ENCODE measurements at places on chromosomes 13 and 19.

DNA sequence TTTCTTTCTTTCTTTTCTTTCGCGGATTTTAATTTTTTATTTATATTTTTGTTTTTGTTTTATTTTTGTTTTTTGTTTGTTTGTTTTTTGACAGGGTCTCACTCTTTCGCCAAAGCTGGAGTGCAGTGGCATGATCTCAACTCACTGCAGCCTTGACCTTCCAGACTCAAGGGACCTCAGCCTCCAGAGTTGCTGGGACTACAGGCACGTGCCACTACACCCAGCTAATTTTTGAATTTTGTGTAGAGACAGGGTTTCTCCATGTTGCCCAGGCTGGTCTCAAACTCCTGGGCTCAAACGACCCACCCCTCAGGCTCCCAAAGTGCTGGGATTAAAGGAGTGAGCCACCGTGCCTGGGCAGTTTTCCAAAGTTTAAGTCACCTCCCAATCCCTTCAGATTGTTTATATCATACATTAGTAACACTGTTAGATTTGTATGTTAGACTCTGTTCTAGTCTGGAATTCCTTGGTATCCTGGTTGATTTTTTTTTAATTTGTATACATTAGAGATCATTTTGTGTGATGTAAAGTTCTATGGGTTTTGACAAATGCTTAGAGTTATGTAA lies 597.3 kb downstream of the DCT start:
- H3K36me3 ChIP-seq, result no peaks in the 10 kb centered on the region
- DNase-seq, result no peak
- H3K27ac ChIP-seq, result no peak overlapping the region
- peaks cover 2% of the 10 kb centered on the region for H3K27me3 ChIP-seq
- H3K4me3 ChIP-seq, result no peak overlapping the region
- no peaks in the 10 kb centered on the region for H3K4me1 ChIP-seq

- no peak overlapping the region for H3K4me3 ChIP-seq
- no peak overlapping the region for H3K27ac ChIP-seq
- peaks cover 2% of the 10 kb centered on the region for H3K4me1 ChIP-seq
- H3K36me3 ChIP-seq, result peaks cover 60% of the 10 kb centered on the region
These were observed 8.0 kb downstream of the FGF22 start for GRCh38 chr19:647566-648284.

GRCh38 chr13:101115762-101116171 lies 300.5 kb downstream of the NALCN start:
- H3K27ac ChIP-seq, result no peak overlapping the region
- peaks cover 2% of the 10 kb centered on the region for H3K27me3 ChIP-seq
- no peaks in the 10 kb centered on the region for H3K36me3 ChIP-seq
- no peaks in the 10 kb centered on the region for H3K4me1 ChIP-seq
- no peak for DNase-seq

GRCh38 chr13:43086181-43086580 lies 62.8 kb downstream of the DNAJC15 start:
- no peak overlapping the region for H3K4me3 ChIP-seq
- H3K4me1 ChIP-seq, result peaks cover 24% of the 10 kb centered on the region

GRCh38 chr19:6500837-6501739 lies 1.0 kb downstream of the TUBB4A start:
- H3K4me3 ChIP-seq, result peak overlapping the region; percentile 79
- H3K36me3 ChIP-seq, result no peaks in the 10 kb centered on the region
- peak overlapping the region; percentile 65 for H3K27ac ChIP-seq

DNA sequence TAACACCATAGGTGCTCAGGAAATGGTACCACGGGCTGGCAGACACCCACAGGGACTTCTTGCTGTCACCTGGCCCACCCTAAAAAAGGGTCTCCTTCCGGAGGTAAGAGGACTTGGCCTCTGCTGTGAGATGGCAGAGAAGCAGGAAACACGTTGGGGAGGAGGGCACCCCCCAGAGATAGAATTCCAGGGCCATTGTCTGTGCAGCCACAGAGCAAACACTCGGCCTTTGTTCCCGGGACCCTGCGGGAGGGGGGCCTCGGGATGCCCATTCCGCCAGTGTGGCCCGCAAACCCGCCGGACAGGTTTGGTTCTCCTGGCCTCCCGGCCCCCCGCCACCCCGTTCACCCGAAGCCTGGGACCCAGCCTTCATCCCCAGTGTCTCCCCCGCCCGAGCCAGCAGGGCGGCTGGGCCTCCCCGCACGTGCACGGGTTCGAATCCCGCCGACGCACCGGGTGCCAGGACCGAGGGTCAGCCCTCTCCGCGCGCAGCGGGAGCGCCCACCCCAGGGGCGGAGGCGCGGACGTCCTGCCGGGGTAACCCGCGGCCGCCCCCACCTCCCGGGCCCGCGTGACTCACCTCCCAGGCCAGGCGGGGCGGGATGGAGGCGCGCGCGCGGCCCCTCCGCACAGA lies 714 bp downstream of the PLPP2 start:
- peak; percentile 54 for DNase-seq
- peaks cover 69% of the 10 kb centered on the region for H3K27me3 ChIP-seq
- H3K4me3 ChIP-seq, result peak overlapping the region; percentile 51
- H3K36me3 ChIP-seq, result no peaks in the 10 kb centered on the region

DNA sequence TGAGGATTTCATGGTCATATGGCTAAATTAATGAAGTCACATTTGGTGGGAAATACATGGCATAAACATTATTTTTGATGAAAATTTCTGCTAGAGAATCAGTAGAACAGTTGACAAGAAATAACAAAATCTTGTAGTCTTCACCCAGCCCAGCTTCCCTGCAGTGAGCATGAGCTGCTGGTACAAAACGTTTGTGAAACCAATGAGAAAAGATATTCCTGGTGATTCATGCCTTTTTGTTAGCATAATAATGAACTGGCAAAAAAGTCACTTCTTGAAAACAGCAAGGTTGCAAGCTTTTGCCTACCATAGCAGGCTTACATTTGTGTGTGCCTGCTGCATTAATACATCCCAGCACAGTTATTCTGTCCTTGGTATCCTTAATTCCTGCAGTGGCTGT lies 475.9 kb upstream of the HTR2A start:
- no peaks in the 10 kb centered on the region for H3K27me3 ChIP-seq
- DNase-seq, result no peak
- no peaks in the 10 kb centered on the region for H3K36me3 ChIP-seq
- no peak overlapping the region for H3K27ac ChIP-seq

DNA sequence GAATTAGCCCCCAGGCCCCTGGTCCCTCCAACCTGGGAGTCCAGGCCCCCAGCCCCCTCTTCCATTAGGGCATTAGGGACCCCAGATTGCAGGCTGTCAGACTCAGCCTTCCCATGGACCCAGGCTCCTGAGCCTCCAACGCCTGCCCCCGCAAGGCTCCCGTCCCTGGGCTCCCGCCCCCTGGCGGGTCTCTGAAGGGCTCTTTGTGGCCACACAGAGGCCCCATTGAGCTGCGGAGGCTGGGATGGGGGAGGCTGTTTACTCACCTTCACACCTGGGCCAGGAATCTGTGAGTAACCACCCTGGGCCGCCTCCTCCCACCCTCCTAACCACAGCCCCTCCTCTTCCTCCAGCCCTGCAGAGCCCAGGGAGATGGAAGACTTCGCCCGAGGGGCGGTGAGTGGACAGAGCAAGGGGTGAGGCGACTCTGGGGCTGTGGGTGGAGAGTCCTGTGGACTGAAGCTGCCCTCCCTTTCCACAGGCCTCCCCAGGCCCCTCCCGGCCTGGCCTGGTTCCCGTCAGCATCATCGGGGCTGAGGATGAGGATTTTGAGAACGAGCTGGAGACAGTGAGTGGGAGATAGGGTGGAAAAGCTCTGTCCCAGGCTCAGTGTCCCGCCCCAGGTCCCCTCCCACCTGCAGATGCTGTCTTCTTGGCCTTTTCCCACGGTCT lies 4.9 kb downstream of the ARHGEF1 start:
- DNase-seq, result peak; percentile 89
- no peaks in the 10 kb centered on the region for H3K27me3 ChIP-seq
- peak overlapping the region; percentile 97 for H3K4me3 ChIP-seq
- peak overlapping the region; percentile 95 for H3K27ac ChIP-seq
- peaks cover 78% of the 10 kb centered on the region for H3K36me3 ChIP-seq
- peaks cover 75% of the 10 kb centered on the region for H3K4me1 ChIP-seq

GRCh38 chr19:56671613-56671994 lies at the start of gene ZNF835:
TSS of gene ZNF835 (minus strand) at chr19:56671757. CDS start at chr19:56665198, 6,559 bp downstream.
- peak within 1 kb of the TSS; percentile 84 for H3K4me3 ChIP-seq
- peaks cover 31% of the 10 kb centered on the region for H3K36me3 ChIP-seq
- peak; percentile 87 for DNase-seq
- H3K27me3 ChIP-seq, result peaks cover 2% of the 10 kb centered on the region
- peak within 1 kb of the TSS; percentile 85 for H3K27ac ChIP-seq

DNA sequence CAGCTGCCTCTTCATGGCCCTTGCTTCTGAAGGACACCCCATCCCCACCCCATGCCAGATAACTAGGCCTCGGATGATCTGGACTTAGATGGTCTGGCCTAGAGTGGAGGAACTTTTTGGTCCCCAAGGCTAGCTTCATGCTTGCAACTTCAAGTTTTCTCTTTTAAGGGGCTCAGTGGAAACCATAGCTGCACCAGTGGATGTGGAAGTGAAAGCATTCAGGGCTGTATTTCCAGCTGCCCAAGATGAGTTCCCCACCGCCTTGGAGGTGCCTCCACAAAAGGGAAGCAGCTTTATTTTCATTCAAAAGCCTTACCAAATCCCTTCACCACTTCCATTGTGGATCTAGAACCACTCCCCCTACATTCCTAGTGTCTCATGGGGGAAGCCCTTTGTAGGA lies 17.6 kb upstream of the GSX1 start:
- no peak overlapping the region for H3K27ac ChIP-seq
- H3K4me3 ChIP-seq, result no peak overlapping the region
- H3K36me3 ChIP-seq, result no peaks in the 10 kb centered on the region
- DNase-seq, result no peak
- no peaks in the 10 kb centered on the region for H3K4me1 ChIP-seq

- DNase-seq, result no peak
- H3K36me3 ChIP-seq, result no peaks in the 10 kb centered on the region
- H3K4me1 ChIP-seq, result peaks cover 3% of the 10 kb centered on the region
- no peak overlapping the region for H3K4me3 ChIP-seq
These were observed 57.8 kb upstream of the ITM2B start for GRCh38 chr13:48175185-48175584.

GRCh38 chr19:39325778-39326665 lies 5.4 kb upstream of the LRFN1 start:
- no peak overlapping the region for H3K4me3 ChIP-seq
- H3K27me3 ChIP-seq, result no peaks in the 10 kb centered on the region
- H3K27ac ChIP-seq, result peak overlapping the region; percentile 20
- H3K4me1 ChIP-seq, result peaks cover 40% of the 10 kb centered on the region

DNA sequence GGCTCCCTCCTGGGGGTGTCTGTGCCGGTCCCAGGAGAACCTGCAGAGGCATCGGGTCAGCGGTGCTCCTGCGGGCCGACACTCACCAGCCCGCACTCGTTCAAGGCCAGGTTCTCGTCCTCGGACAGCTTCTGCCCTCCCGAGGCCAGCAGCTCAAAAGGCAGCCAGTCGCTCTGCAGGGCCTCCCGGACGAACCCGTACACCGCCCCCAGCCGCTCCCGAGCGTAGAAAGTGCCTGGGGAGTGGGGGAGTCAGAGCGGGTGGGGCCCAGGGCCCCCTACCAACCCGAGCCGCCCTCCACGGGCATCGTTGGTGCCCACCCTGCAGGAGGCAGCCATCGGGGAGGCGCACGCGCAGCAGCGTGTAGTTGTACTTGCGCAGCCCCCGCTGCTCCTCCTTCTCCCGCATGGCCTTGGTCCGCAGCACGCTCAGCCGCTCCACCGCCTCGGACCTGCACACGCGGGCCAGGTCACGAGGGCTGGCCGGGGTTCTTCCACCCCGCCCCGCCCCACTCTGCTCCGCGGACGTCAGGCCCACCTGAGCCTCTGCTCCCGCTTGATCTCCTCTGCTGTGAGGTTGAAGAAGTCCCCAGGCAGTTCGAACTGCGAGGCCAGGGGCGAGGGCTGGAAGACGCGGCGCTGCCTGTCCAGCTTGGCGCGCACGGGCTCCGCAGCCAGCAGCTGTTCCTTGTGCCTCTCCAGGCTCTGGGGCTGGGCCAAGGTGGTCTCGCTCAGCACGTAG lies 11.5 kb downstream of the UBXN6 start:
- H3K27me3 ChIP-seq, result no peaks in the 10 kb centered on the region
- H3K4me3 ChIP-seq, result no peak overlapping the region
- no peaks in the 10 kb centered on the region for H3K4me1 ChIP-seq

- H3K36me3 ChIP-seq, result no peaks in the 10 kb centered on the region
- H3K27ac ChIP-seq, result no peak overlapping the region
- no peak overlapping the region for H3K4me3 ChIP-seq
- H3K27me3 ChIP-seq, result peaks cover 53% of the 10 kb centered on the region
- H3K4me1 ChIP-seq, result no peaks in the 10 kb centered on the region
- DNase-seq, result no peak
These were observed 2.7 kb downstream of the KLK2 start for GRCh38 chr19:50875795-50876422.

GRCh38 chr13:80685942-80686341 lies 345.0 kb upstream of the SPRY2 start:
- no peaks in the 10 kb centered on the region for H3K36me3 ChIP-seq
- H3K27ac ChIP-seq, result no peak overlapping the region
- no peak overlapping the region for H3K4me3 ChIP-seq
- H3K27me3 ChIP-seq, result no peaks in the 10 kb centered on the region

DNA sequence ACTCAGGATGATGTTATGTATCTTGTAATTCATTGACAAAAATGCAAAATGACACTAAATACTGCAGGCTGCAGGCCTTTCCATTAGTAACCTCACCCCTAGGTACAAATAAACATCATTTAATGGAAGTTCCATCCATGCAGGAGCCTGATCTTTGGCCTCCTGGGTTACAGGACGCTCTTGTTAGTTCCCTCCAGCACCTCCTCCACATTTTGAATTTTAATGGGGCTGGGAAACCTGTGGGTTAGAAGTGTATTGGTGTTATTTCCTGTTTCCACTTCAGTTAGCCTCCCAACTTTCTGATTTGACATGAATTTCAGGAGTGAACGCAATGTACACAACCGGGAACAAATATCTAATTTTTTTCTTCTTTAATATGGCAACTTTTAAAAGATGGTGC lies 237.1 kb upstream of the ARGLU1 start:
- peaks cover under 1% of the 10 kb centered on the region for H3K27me3 ChIP-seq
- no peak for DNase-seq
- no peak overlapping the region for H3K4me3 ChIP-seq
- no peak overlapping the region for H3K27ac ChIP-seq

- peaks cover 9% of the 10 kb centered on the region for H3K27me3 ChIP-seq
These were observed 66.8 kb upstream of the RFC3 start for GRCh38 chr13:33751151-33751550.

DNA sequence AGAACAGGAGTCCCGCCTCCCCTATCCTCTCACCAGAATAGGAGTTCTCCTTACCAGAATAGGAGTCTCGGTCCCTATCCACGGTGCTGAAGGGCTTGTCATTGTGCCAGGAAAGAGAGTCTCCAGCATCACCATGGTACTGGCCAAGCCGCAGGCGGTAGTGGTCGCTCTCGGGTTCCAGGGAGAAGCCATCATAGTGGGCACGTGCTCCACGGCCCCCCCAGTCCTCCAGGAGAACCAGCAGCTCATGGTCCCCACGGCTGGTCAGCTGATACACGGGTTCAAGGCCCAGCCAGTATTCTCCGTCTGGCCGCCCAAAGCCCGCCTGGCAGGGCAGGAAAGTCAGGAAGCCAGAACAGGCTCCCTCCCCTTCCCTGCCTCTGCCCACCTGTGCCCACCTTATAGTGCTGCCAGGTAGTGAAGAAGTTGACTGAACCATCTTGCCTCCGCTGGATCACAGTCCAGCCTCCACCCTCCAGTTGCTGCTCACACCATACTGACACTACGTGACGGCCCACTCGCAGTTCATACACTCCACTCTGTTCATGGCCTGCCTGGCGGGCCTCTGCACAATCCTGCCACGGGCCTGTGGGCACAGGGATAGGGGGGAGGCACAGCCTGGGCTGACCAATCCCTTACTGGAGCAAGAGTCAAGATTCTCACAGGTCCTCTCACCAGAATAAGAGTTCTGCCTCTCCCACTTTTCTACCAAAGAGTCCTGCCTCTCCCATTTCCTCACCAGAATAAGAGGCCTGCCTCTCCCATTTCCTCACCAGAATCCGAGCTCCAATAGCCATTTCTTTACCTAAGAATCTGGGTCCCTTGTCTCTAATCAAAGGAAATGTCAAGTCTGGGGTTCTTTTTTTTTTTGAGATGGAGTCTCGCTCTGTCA lies 7.4 kb downstream of the SHFL start:
- no peaks in the 10 kb centered on the region for H3K27me3 ChIP-seq
- H3K27ac ChIP-seq, result peak overlapping the region; percentile 13
- H3K36me3 ChIP-seq, result peaks cover 59% of the 10 kb centered on the region
- no peak for DNase-seq
